ENCODE measurements at places on chromosomes 4 and X.

DNA sequence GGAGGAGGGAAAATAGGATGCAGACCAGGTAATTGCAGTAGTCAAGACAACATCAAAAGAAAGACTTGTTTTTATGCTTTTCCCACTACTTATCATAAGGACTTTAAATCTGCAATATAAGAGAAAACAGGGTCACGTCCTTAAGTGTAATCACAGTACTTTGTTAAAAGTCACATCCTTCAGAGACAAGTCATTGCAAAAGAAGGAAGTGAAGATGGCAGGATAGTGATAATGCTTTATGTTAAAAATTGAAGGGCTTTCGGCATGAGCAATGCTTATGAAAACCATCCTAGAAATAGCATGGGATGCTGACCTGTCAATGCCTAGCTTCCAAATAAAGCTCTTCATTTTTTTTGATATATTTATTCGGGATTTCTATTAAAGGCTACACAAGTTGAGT is 110.2 kb upstream of the TENM3 start:
- no peak for DNase-seq

DNA sequence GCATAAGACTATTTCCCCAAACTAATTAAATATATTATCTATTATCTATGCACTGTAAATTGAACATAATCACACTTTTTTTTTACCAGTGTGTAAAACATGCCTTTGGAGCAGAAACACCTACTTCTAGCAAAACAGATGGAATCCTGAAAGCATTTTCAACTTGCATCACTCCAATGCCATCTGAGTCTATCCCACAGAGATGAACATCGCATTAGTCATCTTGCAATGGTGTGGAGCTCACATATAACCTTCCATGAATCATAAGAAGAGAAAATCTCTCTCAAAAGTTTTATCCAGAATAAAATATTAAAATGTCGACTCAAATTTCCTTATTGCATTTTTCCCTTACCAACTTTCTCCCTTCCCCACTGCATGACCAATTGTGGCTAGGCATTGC is 406.7 kb upstream of the ACTRT1 start:
- no peak for DNase-seq

- no peak for DNase-seq
These were observed 539.7 kb upstream of the GRID2 start for GRCh38 chr4:91764085-91764484.

GRCh38 chr4:108094131-108094530 is 74.6 kb downstream of the LEF1 start:
- no peak for DNase-seq

DNA sequence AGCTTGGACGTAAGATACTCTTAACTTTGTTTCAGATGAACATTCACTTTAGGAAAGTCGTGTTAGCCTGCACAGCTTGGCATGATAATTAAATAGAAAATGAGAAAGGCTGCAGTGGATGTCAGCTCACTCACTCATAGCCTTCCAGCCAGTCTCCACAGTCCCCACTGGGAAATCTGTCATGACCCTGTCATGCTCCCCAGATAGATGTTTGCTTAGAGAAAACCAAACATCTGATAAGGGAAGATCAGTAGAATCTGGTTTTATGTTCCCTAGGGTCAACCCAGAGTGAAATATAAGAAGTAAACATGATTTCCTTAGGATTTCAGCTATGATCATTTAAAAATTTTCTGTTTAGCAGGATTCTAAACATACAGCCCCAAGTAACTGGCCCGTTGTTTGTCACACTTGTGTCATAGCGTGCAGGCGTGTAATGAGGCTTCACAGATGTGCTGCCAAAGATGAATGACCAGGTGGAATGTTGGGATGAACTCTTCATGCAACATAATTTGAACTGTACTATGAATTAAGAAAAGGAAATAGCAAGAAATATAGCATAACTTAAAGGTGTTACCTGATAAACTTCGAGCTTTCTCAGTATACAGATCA is 180.1 kb downstream of the BANK1 start:
- DNase-seq, result no peak

DNA sequence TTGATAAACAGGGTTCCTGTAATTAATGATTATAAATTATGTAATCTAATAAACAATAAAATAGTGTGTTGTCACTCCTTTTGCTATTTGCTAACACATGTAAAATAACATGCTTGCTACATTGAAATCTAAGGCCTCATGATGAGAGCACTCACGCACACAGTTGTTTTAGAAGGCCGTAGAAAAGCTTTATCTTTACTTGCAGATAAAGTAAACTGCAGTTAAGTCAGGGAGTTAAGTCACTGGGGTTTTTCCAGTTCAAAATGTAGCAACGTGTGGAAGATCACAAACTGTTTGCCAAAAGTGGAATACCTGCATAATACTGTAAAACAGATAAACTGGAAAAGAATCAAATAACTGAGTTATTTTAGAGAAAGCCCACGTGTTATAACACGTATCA is 187.3 kb upstream of the PACRGL start:
- no peak for DNase-seq

- DNase-seq, result no peak
These were observed 167.3 kb downstream of the PJA1 start for GRCh38 chrX:68997911-68998310.

- DNase-seq, result no peak
These were observed 68.4 kb upstream of the MID1IP1 start for GRCh38 chrX:38732866-38733265.

- DNase-seq, result no peak
These were observed 68.9 kb downstream of the MAP3K15 start for GRCh38 chrX:19446397-19446796.

GRCh38 chr4:20493761-20494353 is 206.4 kb upstream of the PACRGL start:
- no peak for DNase-seq

DNA sequence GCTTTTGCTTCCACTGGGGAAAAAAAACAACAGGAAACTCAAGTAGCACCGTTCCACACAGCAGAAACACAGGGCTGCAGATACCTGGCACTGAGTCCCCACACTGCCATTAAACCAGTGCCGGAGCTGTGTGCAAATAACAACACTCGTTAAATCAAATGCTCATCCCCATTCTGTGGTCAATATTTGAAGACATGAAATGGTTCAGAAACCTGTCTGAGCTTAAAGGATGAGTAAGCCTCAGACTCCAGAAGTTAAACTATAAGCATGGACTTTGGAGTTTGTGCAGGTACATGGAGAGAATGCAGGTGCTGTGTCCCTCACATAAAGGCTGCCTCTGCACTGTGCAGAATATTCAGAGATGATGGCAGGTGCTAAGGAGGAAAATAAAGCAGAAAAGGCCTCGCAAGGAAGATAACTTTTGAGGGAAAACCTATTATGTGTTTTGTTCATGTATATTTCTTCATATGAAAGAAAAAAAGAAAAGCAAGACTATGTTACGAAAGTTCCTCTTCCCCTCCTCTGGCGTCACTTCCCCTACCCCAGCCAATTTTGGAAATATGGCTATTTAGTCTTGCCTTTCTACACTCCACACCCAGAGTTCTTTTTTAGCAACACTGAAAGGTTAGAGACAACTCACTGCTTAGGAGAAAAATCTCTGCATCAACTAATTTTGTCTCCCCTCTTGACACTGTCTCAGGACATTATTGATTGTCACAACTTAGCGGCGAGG is 4.6 kb downstream of the MPP1 start:
- DNase-seq, result no peak

GRCh38 chrX:2492531-2493218 is 8.1 kb downstream of the DHRSX start:
- no peak for DNase-seq

GRCh38 chr4:8277356-8278008 is 7.9 kb downstream of the HTRA3 start:
- DNase-seq, result no peak

GRCh38 chr4:109319156-109319555 is 16.7 kb upstream of the COL25A1 start:
- no peak for DNase-seq

- DNase-seq, result no peak
These were observed 8.5 kb downstream of the OGT start for GRCh38 chrX:71541210-71542022.

- no peak for DNase-seq
These were observed 40.1 kb upstream of the KLHL34 start for GRCh38 chrX:21698272-21698671.

GRCh38 chr4:114879916-114880669 is 233.3 kb downstream of the NDST4 start:
- DNase-seq, result no peak

DNA sequence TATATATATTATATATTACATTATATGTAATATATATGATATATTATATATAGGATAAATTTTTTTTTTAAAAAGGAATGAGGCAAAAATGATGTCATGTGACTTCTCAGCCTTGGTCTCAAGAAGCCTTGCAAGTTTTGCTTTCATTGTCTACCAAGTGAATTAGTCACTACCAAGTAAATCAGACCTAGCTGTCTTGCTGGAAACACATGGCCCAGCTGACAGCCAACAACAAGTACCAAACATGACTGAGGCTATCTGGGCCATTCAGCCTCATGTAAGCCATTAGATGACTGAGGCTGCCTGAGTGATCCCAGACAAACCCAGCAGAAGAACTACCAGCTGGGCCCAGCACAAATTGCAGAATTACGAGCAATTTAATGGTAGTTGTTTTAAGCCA is 44.9 kb downstream of the HAND2 start:
- DNase-seq, result no peak

GRCh38 chr4:7472442-7473013 is 37.8 kb upstream of the PSAPL1 start:
- no peak for DNase-seq

- no peak for DNase-seq
These were observed 91.2 kb downstream of the LRP2BP start for GRCh38 chr4:185304541-185304940.

DNA sequence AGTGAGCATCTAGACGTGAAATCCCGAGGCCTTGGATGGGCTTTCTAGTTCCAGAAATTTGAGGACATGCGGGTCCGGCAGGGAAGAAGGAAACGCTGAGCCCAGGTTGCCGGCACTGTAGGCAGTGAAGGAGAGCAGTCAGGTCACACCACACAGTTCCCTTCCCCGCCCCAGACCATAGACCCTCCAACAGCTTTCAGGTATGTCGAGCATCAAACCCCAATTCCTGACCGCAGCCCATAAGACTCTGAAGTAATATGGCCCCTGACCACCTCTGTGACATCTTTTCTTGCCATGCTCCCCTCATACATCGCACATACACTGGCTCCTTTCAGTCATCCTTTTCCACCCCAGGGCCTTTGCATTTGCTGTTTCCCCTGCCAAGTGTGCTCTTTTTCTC is 23.0 kb downstream of the RTL5 start:
- no peak for DNase-seq

GRCh38 chr4:13032936-13033335 is 451.2 kb downstream of the RAB28 start:
- no peak for DNase-seq

DNA sequence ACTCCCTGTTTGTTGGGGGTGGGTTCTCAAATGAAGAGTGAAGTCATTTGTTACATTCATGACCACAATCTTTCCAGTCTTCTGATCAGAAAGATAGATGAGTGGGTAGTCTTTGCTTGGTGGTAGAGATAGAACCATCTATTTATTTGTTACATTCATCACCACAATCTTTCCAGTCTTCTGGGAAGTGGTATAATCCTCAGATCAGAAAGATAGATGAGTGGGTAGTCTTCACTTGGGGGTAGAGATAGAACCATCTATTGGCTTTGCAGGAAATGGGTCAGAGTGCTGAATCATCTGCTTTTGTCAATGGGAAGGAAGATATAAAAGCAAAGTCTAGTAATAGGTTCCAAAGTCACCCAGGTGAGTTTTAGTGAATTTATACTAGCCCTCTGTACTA is 64.2 kb upstream of the EPGN start:
- DNase-seq, result no peak
